ENCODE measurements at places on chromosomes 6 and 20.
A peak's percentile ranks its signal among the peaks of the same experiment; 100 is the strongest.

- DNase-seq = no peak
Measured at GRCh38 chr20:50572938-50573777, 63.0 kb downstream of the PTPN1 start.

GRCh38 chr6:127462376-127462775, 3.2 kb upstream of the KIAA0408 start:
- no peak for DNase-seq

DNA sequence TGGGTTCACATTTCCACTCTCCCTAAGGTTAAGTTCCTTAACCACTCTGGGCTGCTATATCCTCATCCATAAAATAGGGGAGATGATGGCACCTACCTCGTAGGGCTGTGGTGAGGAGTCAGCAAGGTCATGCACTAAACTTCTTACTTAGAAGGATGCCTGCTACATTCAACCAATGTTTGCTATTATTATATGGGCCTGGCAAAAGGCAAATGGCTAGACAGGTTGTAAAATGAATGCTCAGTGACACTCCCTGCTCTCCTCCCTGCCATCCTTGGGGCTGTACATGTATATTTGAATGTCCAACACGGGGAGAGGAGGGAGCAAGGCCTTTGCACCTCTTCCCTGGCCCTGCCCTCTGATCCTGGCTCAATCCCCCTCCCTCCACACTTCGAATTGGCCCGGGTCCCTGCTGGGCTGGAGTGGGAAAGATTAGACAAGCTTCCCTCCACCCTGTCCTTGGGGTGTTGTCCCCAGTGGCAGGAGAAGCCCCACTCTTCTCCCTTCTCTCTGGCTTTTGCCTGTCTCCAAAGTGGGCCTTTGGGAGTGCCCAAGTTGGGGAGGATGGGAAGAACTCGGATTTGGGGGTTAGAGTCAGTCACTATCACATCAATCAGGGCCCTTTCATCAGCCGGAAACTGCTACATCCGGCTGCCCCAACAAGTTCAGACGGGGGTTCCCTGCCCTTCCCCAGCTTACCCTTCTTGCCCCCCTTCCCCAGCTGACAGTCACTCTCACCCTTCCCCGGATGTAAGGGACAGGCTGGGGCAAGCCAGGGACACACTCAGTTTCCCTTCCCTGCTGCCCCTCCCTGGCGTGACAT, 36.3 kb upstream of the VEGFA start:
- no peak for DNase-seq

DNA sequence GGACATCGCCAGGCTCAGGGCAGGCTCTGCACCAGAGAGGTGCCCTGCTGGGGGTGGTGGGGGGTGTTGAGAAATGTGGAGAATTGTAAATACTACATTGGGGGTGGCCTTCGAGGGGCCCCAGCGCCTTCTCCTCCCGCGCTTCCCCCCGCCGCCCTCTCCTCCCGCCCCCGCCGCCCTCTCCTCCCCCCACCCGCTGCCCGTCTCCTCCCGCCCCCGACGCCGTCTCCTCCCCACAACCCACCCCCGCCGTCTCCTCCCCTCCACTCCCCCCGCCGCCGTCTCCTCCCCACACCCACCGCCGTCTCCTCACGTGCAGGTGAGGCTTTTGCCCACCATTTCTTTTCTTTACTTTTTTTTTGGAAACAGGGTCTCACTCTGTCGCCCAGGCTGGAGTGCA, 1.5 kb upstream of the SRMS start:
- no peak for DNase-seq

GRCh38 chr6:79821859-79822258, 125.5 kb downstream of the ELOVL4 start:
- no peak for DNase-seq

- DNase-seq = no peak
Measured at GRCh38 chr6:44650947-44651346, 263.4 kb downstream of the CDC5L start.

- DNase-seq = no peak
Measured at GRCh38 chr20:58436868-58437645, 48.0 kb downstream of the VAPB start.

- DNase-seq = no peak
Measured at GRCh38 chr6:33909737-33910136, 105.9 kb upstream of the MLN start.

DNA sequence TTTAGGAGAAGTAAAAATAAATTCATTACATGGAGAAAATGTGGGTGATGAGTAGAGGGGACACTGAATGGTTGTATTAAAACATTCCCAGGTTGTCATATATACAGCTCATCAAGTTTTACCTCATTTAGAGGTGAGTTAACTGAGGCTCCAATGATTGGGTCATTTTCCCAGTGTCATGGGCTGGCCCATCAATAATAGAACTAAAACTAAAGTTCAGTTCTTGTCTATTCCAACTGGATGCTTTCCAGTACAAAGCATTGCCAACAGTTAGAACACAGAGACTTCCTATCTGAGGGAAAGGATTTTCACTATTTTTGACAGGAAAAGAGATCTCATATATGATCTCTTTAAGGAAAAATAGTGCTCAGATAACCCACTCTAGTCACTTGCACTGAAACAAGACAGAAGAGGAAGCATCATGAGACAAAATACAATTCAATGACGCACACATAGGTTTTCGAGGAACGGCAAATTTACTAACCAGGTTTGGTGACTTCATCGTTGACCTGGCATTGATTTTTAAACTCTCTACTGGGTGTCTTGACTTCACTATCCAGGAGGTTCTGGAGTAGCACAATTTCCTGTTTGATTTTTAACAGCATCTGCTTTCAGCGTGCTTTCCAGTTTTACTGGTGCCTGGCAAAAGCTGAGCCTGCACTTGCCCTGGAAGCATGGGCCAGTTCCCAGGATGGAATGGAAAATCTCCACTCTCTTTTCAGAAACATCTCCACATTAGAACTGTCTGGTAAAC, 195.5 kb upstream of the FBXL4 start:
- DNase-seq = no peak

- DNase-seq = no peak
Measured at GRCh38 chr6:83914953-83915352, 55.5 kb downstream of the CYB5R4 start.

DNA sequence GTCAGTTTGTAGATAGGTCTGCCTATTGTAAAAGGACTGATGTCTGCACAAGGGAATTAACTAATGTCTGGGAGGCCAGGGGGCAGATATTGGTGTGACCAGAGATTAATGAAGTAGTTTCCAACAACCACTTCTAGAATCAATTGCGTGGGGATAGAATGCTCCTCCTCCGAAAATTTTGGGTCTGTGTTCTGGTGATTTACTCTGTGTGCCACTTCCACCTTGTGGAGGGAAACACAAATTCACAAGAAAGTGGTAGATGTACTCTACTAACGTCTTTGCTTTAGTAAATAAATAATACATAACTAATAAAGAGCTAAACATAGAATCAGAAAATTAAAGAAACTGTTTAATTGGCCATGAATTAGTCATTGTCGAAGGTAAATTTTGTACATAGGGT, 25.5 kb downstream of the TMEM14A start:
- DNase-seq = no peak

- no peak for DNase-seq
Measured at GRCh38 chr20:19003366-19004336, 190.1 kb downstream of the SCP2D1 start.

DNA sequence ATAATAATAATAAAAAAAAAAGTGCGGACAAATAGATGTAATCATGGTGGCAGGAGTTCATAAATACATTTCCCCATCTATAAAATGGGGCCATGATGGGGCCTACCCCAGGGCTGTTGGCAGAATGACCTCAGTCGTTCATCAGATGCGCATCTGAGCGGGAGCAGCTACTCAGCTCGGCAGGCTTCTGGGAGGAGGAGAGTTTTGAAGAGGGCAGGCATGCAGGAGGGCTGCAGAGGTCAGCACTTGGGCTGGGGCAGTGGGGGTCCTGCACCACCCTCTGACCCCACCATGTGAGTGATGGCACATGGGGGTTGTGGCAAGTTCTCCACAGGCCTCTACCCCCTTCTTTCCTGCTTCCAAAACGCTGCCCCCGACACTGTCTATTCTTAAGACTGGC, 373.5 kb downstream of the ZFAND3 start:
- no peak for DNase-seq

DNA sequence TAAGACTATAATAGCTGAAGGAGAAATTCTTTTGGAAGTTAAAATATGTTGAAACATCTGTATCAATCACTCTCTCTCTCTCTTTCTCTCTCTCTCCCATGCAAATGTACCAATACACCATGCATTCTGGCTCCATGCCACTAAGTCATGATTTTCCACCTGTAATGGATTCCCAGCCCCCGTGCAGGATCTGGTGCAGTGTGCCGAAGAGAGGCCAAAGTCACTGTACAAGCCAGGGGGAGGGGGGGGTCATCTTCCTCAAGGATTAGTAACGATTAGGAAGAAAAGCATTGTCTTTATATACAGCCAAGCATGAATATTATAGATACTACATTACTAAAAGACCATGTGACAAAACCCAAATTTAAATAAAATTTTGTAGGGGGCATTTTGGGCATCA, 725.1 kb downstream of the KIF16B start:
- no peak for DNase-seq

- no peak for DNase-seq
Measured at GRCh38 chr6:10389739-10390494, 25.0 kb downstream of the TFAP2A start.

GRCh38 chr6:29531668-29532067, 27.9 kb downstream of the UBD start:
- DNase-seq = no peak

- peak; percentile 55 for DNase-seq
Measured at GRCh38 chr6:46042355-46042999, 26.8 kb upstream of the CLIC5 start.

DNA sequence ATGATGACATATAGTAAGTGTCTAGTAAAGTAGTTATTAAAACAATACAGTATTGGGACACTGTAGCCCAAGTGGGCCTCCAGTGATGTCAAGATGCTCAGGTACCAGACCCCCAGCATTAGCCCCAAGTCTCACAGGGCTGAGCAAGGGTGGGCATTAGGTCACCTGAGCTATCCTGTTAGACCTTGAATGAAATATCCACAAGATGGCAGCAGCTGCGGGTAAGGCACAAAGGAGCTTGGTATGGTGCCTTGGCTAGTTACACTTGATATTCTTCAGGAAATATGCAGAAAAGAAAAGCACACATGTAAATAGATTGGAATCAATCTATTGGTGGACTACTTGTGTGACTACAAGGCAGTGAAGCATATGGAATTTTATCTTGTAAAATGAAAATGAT, 701.8 kb upstream of the ADGRB3 start:
- DNase-seq = no peak

DNA sequence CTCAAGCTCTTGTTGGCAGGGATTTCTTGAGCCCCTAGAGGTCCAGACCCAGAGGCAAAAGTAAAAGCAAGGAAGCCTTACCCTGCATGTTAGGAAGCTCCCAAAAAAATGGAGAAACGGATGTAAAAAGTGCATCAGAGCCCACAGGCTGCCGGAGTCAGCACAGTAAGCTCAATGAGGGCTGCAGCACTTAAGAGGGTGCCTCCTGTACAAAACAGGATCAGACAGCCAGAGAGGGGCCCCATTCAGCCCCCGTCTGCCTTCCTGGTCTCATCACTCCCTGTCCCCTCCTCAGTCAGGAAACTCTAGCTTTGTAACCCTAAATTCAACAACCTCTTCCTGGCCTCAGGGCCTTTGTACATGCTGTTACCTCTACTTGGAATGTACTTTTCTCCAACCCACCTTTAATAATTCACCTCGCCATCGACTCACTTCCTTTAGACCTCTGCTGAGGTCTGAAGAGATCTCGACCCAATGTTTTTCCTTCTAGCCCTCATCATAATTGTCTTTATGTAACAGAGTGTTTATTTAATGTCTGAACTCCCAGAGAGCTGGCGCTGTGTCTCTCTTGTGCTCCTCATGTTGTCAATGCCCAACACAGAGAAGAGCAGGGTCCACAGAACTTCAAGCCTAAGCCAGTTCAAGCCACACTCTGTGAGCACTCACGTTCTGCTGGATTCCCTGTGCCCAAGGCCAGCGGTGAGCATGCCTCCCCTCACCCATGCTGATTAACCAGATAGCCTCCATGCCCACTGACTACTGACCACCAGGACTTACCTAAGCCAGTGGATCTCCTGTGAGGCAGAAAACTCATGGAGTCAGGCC, 2.8 kb upstream of the PLCG1 start:
- DNase-seq = no peak

DNA sequence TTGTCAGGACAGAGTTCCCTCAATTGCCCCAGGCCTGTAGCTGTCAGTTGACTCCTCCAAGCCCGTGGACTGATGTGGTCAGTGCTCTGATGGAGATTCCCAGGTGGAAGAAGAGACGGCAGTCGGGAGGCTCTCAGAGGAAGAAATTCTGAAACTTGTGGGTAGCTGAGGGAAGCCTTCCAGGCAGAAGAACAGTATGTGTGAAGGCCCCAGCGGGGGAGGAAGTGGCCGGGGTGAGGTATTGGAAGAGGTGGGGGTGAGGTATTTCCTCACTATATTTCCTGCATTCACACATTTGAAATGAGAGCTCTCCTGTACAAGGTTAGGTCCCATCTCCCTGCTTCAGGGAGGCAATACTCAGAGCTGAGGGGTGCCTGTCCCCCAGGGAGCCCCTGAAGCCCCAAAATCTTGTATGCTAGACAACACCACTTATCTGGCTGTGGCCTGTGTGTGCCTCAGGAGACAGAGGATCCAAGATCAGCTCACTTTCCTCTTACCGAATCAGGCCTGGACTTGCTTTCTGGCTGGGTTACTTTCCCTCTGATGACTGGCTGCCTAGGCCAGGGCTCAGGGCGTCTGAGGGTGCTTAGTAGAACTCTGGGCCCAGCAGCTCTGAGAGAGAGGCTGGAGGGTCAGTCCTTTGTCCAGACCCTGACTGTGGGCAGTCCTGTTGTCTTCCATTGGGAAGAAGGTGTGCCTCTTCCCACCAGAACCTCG, 49.3 kb upstream of the MYL9 start:
- no peak for DNase-seq

DNA sequence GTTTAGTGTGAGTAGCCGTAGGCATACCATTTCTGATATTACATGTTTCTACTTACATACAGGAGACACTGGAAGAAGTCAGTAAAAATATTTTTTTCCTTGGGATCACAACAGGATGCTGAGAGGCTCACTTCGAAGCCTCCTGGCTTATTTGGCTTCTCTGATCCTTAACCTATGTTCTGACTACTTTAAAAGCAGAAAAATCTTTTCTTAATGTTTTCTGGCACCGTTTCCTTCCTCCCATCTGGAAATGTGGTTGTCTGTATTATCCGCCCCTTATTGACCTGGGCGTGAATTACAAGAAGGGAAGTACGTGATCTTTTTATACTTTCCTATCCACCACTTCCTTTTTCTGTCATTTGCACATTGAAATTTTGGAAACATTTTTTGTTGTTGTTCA, 379.6 kb downstream of the COL12A1 start:
- DNase-seq = no peak

- DNase-seq = no peak
Measured at GRCh38 chr6:21740376-21741124, 147.0 kb downstream of the SOX4 start.

All from NCI-H1436 (cell line).